CD4-positive, alpha-beta T cell treated with Interleukin-12 subunit alpha and Interleukin-12 subunit beta, for 1 hour (primary cell): ENCODE measurements at places on chromosomes 11 and 22.

- no peak for DNase-seq
Measured at GRCh38 chr22:23777776-23778576, 5.3 kb downstream of the MMP11 start.

DNA sequence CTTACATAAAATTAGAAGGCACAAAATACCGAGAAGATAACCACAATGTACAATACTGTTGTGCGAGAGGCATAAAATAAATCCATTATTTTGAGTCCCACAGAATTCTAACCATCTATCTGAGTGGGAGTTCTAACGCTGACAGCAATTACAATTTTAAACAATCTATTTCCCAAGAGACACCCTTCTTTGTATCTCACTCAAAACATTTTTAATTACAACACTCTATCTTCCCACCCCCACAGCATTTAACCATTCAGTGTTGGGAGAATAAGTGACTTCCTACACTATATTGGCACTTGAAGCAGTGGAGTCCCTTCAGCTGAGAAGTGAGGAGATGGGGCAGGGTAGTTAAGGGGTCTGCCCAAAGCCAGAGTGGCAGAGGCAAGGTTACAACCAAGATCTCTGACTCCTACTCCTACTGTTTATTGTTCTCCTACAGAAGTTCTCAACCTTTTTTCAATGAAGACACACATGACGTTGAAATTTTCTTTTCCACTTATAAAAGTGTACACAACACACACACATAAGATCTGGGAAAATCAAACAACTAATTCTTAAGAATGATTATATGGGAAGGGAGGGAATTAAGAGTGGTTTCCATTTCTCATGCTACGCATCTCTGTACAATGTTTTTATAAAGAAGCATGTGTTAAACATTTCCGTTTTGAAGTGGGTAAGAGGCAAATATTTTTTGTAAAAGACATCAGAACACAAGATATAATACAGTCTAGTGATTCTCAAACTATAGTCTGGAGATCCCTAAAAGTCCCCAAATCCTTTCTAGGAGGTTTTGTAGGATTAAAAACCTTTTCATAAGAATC lies 10.9 kb downstream of the SLC25A17 start:
- no peak for DNase-seq

- DNase-seq: no peak
Measured at GRCh38 chr22:48618326-48618725, 1209.3 kb downstream of the BRD1 start.

- DNase-seq: no peak
Measured at GRCh38 chr11:94803491-94803890, 35.3 kb downstream of the AMOTL1 start.

DNA sequence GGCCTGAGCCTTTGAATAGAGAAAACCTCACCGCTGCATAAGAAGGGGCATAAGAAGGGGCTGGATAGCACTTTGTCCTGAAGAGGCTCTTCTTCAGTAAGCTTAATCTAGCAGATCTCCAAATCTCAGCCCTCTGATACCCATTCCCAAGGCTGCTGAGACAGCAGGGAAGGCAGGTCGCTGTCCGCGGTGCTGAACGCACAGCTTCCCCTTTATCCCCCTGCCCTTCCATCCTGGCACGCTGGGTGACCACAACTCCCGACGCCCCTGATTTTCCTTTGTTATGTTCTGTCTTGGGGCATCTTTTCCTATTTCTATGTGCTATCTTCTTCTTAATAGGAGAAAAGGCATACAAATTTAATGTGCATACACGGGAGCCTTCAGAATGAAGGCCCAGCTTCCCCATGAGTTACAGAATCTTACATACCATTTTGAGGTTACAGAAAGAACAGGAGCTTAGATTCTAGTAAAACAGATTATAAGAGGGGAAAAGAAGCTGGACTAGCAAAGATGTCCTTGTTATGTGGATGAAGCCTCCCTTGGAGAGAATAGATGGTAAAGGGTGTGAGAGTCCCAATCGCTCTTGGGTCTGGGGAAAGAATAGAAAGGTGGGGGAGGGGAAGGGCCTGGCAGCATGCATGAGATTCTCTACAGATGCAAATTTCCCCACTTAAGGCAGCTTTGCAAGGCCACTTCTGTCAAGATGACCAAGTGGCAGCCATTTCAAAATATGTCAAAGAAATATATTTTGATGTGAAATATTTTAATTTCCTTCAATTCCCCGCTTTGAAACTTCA lies 5.7 kb upstream of the SULT4A1 start:
- peak; percentile 17 for DNase-seq

DNA sequence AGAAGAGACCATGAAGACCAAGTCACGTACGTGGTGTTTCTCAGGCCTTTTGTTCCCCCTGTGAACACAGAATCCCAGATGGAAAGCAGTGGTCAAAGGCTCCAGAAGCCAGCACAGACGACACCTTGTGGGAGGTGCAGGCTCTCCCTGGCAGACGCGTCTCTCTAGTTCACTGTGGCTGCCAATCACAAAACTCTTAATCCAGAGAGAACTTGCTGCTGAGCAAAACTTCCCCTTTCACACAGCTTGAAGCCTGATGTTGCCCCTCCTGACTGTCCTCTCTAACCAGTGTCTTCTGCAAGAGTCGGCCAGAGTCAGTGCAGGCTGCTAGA lies 67.1 kb downstream of the PIWIL3 start:
- no peak for DNase-seq

DNA sequence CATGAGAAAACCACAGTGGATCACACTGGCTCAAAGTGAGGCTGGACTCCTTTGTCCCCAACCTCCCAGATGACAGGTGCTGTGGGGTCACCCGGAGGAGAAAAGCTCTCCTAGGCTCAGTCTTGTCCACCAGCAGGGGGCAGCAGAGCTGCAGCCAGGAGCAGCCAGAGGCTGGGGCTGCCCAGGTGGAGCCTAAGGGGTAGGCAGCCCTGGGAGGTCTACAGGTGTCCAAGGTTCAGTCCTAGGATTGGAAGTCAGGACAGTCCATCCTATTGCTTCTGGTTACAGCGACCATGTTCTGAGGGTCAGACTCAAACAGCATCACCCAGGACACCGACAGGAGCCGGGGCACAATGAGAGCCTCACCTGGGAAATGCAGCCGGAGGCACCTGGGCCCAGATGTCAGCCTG lies 77.6 kb upstream of the IGLL5 start:
- peak; percentile 74 for DNase-seq

DNA sequence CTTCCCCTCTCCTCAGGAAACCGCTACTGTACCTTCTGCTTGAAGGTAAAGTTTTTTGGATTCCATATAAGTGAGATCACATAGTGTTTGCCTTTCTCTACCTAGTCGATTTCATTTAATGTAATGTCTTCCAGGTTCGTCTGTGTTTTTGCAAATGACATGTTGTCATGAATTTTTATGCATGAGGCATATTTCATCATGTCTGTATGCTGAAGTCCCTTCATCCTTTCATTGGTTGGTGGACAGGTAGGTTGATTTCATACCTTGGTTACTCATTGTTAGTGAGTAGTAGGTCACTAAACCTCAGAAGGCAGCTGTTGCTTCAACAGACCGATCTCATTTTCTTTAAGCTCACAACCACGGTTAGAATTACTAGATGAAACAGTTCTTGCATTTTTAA lies 60.3 kb downstream of the LRRC74B start:
- no peak for DNase-seq

GRCh38 chr22:48459259-48459658 lies 1368.4 kb downstream of the BRD1 start:
- DNase-seq: no peak

- DNase-seq: no peak
Measured at GRCh38 chr22:40982482-40983385, 31.6 kb downstream of the RBX1 start.

GRCh38 chr11:9943386-9944110 lies 279.7 kb downstream of the SWAP70 start:
- no peak for DNase-seq

GRCh38 chr22:47355776-47356510 lies 593.5 kb downstream of the TBC1D22A start:
- no peak for DNase-seq

GRCh38 chr11:61679296-61679695 lies 895 bp upstream of the DAGLA start:
- DNase-seq: no peak

- no peak for DNase-seq
Measured at GRCh38 chr22:30455075-30455840, 16.6 kb downstream of the SEC14L3 start.

DNA sequence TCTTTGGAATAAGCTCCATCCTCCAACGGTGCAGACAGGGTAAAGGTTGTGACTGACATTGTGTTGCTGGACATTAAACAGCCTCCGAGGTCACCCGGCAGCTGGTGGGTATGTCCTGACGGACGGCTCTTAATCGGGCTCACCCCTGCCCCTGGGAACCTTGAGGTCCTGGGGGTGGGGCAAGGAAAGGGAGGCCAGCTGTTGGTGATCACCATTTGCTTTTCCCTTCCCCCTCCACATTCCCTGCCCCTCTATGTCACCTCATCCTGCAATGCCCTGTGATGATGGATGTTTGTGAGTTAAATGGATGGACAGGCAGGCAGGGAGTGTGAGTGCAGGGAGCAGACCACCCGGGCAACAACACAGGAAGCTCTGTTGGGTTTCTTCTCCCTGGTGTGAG lies 26.3 kb downstream of the APLNR start:
- DNase-seq: no peak

DNA sequence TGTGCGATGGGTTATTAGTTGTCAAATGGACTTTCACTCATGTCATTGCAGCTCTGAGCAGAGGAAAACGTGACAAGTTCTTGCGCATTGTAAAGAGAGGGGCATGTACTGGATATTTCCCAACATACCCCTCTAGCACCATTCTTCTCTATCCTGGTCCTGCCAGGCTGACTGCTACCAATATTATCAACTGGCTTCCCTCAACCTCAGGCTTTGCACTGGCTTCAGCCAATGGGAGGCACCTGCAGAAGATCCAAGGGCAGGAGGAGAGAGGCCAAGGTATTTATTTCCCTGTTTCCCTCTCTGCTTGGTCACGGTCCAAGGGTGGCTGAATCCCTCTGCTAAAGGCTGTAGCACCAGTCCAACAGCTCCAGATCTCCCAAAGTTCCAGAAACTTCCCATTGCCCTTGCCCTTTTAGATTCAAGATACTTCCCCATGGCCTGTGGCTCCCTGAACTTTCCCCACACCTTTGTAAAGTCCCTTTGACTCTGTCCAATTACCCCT lies 175.6 kb upstream of the NECTIN1 start:
- DNase-seq: no peak

DNA sequence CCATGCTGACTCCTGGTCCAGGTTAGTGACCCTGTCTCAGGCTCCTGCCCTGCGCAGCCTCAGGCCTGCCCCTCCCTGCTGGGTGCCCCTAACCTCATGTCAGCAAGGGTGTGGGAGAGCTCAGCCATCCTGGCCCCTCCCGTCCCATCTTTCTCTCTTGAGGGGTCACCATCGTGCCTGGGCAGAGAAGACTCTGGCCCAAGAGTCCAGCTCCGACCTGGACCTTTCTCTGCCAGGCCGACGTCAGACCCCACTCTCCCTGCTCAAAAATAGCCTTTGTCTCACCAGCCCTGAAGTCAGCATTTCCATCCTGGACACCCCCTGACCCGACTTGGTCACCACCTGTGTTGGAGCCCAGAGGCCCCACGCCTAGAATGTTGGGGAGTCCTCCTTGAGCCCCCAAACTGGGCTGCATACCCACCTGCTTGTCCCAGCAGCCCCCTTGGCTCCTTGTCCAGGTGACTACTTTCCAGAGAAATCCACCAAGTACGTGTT lies 4.9 kb downstream of the SCGB1C1 start:
- no peak for DNase-seq

DNA sequence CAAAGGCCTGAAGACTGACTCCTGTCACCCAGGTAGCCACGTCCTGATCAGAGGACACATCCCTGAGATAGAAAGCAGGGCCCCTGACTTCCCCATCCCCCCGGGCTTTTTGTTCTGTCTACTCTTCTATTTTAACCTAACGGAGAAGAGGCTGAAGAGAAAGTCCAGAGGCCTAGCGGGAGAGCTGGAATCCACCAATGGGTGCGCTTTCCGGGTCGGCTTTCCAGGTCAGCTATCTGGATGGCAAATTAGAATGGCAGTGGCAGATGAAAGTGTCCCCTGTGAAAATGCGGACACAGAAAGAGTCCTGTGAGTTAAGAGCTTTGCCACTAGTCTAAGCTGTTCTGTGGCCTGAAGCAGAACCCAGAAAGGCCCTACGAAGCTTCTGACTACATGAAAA lies 13.1 kb upstream of the SERPING1 start:
- DNase-seq: no peak

DNA sequence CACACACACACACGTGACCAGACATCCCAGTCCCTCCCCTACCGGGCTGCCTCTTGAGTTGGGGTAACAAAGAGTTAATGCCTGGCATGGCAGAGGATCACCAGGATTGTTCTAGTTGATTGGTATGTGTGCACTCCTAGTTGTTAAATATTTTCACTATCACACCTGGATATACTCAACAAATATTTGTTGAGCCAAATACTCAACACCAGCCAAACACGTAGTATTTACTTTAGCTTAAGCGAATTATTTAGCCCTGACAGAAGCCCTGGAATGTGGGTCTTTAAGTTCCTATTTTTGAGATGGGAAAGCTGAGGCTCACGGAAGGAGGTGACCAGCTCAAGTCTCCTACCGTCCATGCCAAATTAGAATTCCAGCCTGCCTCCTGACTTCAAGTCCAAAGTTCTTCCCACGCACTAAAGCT lies 10.5 kb downstream of the CD3E start:
- DNase-seq: no peak

DNA sequence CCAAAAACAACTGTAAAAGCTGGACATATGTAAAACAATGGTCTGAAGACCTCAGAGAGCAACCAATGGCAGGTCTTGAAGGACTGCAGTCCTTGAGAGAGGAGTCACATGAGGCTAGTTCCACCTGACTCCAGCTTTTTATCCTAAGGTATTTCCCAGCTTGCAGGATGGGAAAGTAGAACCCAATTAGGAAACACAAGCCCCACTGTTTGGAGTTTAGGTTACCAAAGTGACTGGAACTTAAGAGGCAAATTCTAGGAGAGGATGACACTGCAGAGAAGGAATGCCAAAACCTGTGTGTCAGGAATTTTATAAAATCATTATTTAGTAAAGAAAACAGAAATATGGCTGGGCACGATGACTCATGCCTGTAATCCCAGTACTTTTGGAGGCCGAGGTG lies 18.4 kb downstream of the OR2AT4 start:
- DNase-seq: no peak

GRCh38 chr11:125036933-125037332 lies 26.2 kb upstream of the SLC37A2 start:
- no peak for DNase-seq

GRCh38 chr11:2251138-2251537 lies 19.2 kb downstream of the ASCL2 start:
- DNase-seq: no peak

DNA sequence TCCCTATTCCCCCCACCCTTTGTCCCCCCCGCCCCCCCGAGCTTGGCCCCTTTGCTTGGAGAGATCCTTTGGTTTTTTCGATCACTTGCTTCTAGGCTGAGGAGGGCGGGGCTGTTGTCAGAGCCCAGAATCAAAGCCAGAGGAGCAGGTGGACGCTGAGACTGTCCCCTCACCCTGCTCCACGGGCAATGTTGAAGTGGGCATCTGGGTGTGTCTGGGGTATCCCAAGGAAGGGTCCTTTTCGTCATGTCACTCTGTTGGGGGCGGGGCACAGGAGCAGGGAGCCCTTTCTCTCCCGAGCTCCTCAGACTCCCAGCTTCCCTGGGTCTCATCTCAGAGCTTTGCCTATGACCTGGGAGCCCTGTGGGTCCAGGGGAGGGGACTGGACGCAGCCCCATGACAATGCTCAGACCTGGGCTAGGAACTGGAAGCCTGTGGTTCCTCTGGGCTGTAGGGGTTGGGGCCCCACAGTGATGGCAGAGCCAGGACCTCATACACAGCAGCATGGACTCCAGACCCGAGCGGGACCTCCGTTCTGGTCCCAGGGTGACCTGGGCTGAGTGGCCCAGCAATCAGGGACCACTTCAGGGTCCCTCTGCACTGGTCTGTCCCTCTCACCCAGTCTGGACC lies 2.9 kb upstream of the APOBEC3A start:
- no peak for DNase-seq

GRCh38 chr11:119880143-119880542 lies 151.1 kb upstream of the NECTIN1 start:
- no peak for DNase-seq
